ENCODE measurements at places on chromosomes 12 and 14. TPM values are rescaled to one million over a fixed set of nuclear protein-coding genes. Genes with fewer than 3 reads are reported as not detected.

- peaks cover 6% of the 10 kb centered on the region for H3K36me3 ChIP-seq
- H3K27ac ChIP-seq = no peak overlapping the region
- peaks cover 9% of the 10 kb centered on the region for H3K4me1 ChIP-seq
- no peaks in the 10 kb centered on the region for H3K27me3 ChIP-seq
- no peak overlapping the region for H3K4me3 ChIP-seq
These were observed 8.1 kb downstream of the L2HGDH start for GRCh38 chr14:50303744-50304471.

DNA sequence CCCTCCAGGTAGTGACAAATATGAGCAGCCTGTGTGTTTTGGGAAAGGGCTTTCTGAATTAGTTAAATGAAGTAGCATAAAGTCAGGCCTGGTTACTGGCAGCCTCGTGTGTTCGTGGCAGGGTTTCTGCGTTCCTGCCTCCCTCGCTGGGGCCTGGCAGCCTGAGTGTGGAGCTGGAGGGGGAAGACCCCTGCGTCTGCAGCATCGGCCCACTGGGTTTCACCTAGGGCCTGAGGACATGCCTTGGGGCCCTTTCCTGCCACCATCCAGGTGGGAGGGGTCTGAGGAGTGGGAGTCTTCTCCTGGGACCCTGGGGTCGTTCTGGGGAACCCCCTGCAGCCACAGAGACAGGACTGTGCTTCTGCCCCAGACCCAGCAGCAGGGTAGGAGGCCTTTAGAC is 20.4 kb upstream of the AMN start:
- no peak for DNase-seq
- H3K36me3 ChIP-seq = peaks cover 2% of the 10 kb centered on the region
- H3K4me3 ChIP-seq = no peak overlapping the region
- no peaks in the 10 kb centered on the region for H3K27me3 ChIP-seq
- H3K4me1 ChIP-seq = no peaks in the 10 kb centered on the region

DNA sequence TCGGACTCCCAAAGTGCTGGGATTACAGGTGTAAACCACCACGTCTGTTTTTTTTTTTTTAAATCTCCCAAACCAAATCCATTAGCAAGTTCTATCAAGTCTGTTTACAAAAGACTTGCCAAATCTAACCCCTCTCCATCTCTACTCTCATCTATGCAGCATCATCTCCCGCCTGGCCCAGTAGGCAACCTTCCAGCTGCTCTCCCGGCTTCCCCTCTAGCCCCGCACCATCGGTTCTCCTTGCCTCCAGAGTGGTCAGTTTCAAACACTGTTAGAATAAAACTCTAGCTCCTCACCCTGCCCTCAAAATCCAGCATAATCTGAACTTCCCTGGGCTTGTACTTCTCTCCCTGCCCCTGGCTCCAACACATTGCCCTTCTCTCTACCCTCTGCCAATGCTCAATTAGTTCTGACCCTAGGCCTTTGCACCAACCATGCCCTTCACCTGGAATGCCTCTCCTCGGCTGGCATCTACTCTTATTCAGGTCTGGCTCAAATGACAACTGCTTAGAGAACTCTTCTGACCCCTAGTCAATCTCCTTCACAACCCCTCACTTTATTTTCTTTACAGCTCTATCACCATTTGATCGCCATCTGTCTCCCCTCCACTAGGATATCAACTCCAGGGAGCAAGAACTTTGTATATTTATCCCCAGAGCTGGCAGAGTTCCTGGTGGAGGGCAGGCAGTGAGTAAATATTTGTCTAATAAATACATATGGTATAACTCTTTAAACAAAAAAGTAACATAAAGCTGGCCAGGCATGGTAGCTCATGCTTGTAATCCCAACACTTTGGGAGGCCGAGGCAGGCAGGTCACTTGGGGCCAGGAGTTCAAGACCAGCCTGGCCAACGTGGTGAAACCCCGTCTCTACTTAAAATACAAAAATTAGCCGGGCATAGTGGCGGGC is 4.9 kb downstream of the WSB2 start:
- DNase-seq = peak; percentile 83
- peak overlapping the region; percentile 22 for H3K27ac ChIP-seq
- peaks cover 10% of the 10 kb centered on the region for H3K36me3 ChIP-seq
- H3K4me1 ChIP-seq = peaks cover 67% of the 10 kb centered on the region
- H3K27me3 ChIP-seq = no peaks in the 10 kb centered on the region

DNA sequence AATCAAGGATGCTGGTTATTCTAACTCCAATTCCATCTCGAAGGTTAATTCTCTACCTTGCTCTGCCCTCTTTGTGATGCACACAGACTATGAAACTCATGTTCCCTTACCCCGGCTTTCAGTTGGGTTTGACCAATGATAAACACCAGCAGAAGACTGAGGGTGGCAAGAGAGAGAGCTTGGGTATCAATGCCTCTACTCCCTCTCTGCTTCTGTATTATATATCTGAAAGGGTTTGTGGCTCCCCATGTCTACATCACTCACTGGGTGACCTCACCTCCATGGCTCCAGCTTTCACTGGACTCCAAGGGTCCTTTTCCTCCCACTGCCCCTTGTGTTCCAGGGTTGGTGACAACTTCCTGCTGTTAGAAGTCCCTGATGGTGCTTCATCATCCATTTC is 659.0 kb upstream of the TBX3 start:
- H3K27ac ChIP-seq = no peak overlapping the region
- DNase-seq = no peak
- no peaks in the 10 kb centered on the region for H3K36me3 ChIP-seq

DNA sequence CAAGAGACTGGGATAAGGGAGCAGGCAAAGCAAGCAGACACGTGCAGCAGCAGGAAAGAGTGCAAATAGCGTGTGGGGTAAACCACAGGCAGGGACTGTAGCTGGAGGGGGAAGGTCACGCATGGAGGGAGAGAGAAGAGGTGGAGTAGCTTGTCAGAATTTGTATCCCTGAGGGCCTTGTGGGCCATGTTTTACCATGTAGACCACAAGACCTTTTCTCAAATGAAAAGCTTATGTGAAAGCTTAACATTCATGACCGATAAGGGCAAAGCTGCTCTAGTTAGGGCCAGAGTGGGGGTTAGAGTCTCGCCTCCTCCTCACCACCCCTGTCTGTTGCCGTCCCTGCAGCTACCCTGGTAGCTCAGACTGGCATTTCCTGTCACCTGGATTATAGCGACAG is 152.9 kb upstream of the E2F7 start:
- no peak overlapping the region for H3K27ac ChIP-seq
- no peaks in the 10 kb centered on the region for H3K4me1 ChIP-seq
- H3K27me3 ChIP-seq = no peaks in the 10 kb centered on the region
- DNase-seq = no peak
- H3K36me3 ChIP-seq = no peaks in the 10 kb centered on the region

DNA sequence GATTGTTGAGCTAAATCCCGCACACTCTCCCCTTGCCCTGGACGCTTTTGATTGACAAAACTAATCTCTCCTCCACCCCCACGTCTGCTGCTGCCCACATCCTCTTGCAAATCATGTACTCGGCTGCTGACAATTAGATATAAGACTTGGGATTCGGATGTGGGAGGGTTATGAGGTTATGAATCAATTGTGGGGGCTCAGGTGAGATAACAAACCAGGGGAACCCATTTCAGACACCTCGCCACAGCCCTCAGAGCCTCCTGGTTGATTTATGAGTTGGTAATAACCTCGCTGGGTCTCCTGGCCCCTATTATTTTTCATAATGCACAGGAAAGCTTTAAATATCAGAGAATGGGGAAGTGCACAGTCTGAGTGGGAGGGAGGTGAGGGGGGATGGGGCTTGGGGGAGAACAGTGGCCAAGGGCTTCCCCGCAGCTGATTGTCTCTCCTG is 449.9 kb downstream of the DPF3 start:
- no peak overlapping the region for H3K27ac ChIP-seq
- H3K36me3 ChIP-seq = no peaks in the 10 kb centered on the region
- H3K4me1 ChIP-seq = peaks cover 9% of the 10 kb centered on the region
- peaks cover 40% of the 10 kb centered on the region for H3K27me3 ChIP-seq

DNA sequence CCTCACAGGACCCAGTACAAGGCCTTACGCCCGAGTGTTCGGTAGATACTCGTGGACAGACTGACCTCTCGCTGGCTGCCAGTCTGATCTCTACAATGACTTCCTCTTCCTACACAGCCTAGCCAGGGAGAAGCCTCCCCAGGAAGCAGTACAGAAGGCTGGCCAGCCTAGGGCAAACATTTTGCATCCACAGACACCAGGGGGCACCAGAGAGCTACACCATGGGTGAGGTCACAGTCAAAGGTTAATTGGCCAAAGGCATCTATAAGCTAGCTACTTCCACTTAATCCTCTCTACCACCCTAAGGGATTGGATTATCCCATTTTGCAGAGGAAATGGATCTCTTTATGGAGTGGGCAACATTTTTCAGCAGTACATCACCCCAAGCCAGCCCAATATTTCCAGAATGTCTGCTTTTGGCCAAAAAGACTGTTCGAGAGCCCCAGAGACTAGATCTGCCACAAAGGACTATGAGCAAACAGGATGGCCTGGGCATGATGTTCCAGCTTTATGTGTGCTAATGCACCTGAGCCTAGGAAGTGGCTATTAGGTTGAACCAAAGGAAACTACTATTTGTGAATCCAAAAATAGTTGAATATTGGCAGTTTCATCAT is 14.6 kb upstream of the PNMA1 start:
- H3K36me3 ChIP-seq = peaks cover 48% of the 10 kb centered on the region
- H3K4me3 ChIP-seq = no peak overlapping the region
- H3K27ac ChIP-seq = no peak overlapping the region
- peaks cover 37% of the 10 kb centered on the region for H3K4me1 ChIP-seq

GRCh38 chr12:93181409-93181965 is 196.2 kb upstream of the NUDT4 start:
- H3K36me3 ChIP-seq = no peaks in the 10 kb centered on the region
- no peaks in the 10 kb centered on the region for H3K27me3 ChIP-seq
- no peaks in the 10 kb centered on the region for H3K4me1 ChIP-seq
- H3K4me3 ChIP-seq = no peak overlapping the region

DNA sequence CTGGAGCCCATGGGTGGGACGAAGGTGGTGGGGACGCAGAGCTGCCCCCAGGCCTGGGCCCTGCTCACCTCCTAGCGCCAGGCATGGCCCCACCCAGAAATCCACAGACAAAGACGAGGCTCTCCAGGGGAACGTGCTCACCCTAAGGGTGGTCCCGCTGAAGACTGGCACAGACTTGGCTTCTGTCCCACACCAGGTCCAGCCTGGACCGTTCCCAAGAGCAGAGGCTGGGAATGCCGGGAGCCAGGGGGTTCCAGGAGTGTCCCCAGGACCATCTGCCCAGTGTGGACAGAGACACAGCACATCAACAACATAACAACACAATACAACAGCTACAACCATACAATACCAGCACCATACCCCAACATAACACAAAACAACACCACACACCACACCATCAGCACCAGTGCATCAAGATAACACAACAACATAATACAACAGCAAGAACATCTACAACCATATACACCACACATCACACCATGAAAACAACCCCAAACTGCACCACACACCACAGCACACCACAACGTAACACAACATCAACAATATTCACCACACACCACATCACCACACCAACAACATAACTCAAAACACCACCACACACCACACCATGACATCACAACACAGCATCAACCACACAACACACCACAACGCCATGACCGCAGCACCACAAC is 329.6 kb downstream of the ADGRD1 start:
- no peaks in the 10 kb centered on the region for H3K36me3 ChIP-seq
- H3K4me3 ChIP-seq = no peak overlapping the region
- H3K27me3 ChIP-seq = peaks cover 29% of the 10 kb centered on the region
- DNase-seq = no peak
- no peaks in the 10 kb centered on the region for H3K4me1 ChIP-seq

DNA sequence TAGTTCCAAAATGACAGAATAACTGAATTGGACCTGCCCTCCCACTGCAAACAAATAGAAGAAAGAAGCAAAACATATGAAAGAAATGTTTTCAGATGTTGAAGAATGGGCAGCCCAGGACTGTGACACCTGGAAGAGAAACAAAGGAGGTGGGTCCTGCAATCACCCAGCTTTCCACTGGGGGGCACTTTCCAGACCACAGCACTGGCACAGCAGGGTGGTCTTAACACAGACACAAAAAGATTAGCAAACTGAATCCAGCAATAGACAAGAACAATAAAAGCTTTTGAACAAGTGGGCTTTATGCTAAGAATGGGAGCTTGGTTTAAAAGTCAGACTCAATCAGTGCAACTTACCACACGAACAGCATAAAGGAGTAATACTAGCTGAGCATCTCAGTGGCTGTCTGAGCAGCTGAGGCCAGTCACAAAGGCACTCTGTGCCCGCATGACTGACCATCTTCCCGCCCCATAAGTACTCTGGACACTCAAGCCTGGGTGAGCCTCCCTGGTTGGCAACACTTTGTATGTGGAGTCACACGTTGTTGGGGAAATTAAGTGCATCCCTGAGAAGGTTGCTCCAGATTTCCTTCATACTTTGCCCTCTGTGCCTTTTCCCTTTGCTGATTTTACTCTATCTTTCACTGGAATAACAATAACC is 27.7 kb downstream of the JKAMP start:
- no peaks in the 10 kb centered on the region for H3K36me3 ChIP-seq
- peaks cover 7% of the 10 kb centered on the region for H3K4me1 ChIP-seq
- no peak overlapping the region for H3K27ac ChIP-seq
- H3K27me3 ChIP-seq = peaks cover 5% of the 10 kb centered on the region
- H3K4me3 ChIP-seq = no peak overlapping the region

DNA sequence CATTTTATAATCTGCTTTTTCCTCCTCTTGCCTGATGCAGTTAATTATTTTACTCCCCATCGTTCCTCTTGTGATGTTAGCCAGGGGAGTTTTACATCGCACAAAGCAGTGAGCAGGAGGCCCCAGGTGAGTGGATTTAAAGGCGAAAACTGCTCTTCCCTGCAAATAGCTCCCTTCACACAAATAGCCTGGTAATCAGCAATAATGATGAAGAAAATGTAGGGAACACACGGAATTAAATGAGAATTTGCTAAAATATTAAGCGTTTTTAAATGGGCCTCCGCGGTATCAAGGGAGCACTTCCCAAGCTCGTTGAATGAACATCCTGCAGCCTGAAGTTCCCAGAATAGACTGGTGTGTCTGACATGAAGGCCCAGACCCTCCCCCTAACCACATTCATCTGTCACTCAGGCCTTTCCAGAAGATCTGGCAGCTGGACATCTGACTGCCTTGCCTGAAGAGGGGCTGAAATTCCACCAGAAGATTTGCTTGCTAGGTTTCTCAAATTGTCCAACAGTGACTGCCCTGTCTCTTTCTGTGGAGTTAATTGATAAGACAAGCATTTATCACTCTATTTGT is 127.2 kb downstream of the CCDC60 start:
- no peak for DNase-seq
- H3K4me1 ChIP-seq = no peaks in the 10 kb centered on the region
- H3K27me3 ChIP-seq = peaks cover 21% of the 10 kb centered on the region
- H3K4me3 ChIP-seq = no peak overlapping the region
- H3K27ac ChIP-seq = no peak overlapping the region

DNA sequence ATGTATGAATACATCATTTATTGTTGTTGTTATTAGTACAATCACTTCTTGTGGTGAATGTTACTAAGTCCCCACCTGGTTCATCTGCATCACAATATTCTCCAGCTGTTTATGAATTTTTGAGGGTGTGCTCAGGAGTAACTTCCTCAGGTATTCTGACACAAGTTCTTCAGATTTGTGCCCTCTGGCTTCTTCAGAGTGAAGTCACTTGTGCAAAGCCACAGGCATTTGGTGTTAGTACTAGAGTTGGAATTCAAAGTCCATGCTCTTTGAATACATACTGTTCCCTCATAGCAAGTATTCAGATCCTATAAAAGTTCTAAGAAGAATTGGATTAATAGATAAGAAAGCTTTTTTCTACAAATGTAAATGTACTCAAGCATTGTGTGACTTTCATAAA is 150.3 kb upstream of the AVPR1A start:
- peaks cover 58% of the 10 kb centered on the region for H3K27me3 ChIP-seq
- H3K36me3 ChIP-seq = no peaks in the 10 kb centered on the region
- peak; percentile 6 for DNase-seq
- H3K27ac ChIP-seq = no peak overlapping the region

CSRP2 gene
- total RNA-seq = 36.3 TPM

VDR gene
- total RNA-seq = 19.6 TPM

CYP27B1 gene
- total RNA-seq = 8.6 TPM
